ENCODE measurements at places on chromosomes 7 and 10. TPM values are rescaled to one million over a fixed set of nuclear protein-coding genes. Genes with fewer than 3 reads are reported as not detected.
A peak's percentile ranks its signal among the peaks of the same experiment; 100 is the strongest.

Gene MKRN1
- total RNA-seq = 95.0 TPM

Gene INMT
- total RNA-seq = 17.3 TPM

Gene STAMBPL1
- total RNA-seq = 2.9 TPM

Gene CAMK2B
- total RNA-seq = 149 TPM

Gene AKR1C2
- total RNA-seq = 8.5 TPM

Gene AGBL3
- 1.4 TPM for total RNA-seq

Gene HGF
- total RNA-seq = 6.6 TPM

DNA sequence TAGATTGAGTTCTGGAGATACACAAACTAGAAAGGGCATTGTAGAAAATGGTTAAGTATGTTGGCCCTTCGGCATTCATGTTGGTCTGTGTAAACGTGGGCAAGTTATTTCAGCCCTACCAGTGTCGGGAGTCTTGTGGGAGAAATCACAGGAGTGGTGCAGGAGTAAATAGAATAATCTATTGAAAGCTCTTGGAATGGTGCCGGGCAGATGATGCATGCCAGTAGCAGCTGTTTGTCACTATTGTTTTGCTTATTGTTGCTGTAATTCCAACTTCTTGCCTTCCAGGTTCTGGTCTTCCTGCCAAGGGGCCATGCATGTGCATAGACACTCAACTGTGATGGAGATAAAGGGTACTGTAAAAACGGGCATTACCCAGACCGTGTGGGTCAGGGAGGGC, 259.4 kb downstream of the CAMK1D start:
- DNase-seq = no peak

DNA sequence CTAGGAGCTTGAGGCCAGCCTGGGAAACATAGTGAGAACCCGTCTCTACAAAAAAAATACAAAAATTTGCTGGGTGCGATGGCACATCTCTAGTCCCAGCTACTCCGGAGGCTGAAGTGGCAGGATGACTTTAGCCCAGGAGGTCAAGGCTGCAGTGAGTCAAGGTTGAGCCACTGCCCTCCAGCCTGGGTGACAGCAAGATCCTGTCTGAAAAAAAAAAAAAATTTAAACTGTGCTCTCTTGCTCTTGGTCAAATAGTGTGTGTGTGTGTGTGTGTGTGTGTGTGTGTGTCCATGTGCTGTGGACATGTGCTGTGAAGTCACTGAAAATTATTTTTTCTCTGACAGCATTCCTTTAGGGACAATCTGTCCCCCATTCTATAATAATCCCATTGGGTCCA, 62.1 kb upstream of the TCF7L2 start:
- DNase-seq = no peak

DNA sequence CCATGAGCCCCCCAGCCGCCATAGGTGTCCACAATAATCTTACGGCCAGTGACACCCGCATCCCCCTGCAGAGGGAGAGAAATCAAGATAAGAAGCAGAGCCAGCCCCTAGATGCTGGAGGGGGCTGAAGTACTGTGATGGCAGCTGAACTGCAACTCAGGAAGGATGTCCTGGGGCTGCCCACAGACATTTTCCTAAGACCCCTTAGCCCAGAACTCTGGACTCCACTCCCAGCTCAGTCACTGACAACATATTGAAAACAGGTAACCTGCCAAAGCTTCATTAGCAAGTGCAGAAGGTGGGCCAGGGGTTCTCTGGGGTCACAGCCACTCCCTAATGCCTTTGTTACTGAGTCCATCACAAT, 14.3 kb downstream of the MAT1A start:
- no peak for DNase-seq

GRCh38 chr10:86387178-86387794, 20.7 kb upstream of the GRID1 start:
- no peak for DNase-seq

DNA sequence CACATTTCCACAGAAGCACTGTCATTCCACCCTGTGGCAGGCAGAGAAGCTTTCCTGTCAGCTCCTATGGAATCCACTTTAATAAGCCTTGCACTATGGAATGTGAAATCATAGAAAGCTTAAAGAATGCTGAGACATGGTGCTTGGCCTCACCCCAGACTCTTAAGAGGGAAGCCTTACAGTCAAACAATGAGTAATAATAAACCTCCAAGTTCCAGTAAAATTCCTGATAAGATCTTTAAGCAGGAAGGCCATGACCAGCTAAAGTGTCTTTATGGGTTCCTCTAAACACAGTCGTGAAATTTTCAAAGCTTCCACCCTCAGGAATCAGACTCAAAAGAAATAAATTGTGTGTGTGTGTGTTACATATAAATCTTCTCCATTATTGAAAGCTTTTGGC, 11.9 kb upstream of the TEX36 start:
- no peak for DNase-seq

- no peak for DNase-seq
These were observed 2.5 kb downstream of the LFNG start for GRCh38 chr7:2521952-2522591.

- no peak for DNase-seq
These were observed 345.3 kb downstream of the TNS3 start for GRCh38 chr7:47236480-47237129.

GRCh38 chr7:94056796-94057207, 52.6 kb upstream of the BET1 start:
- DNase-seq = no peak

DNA sequence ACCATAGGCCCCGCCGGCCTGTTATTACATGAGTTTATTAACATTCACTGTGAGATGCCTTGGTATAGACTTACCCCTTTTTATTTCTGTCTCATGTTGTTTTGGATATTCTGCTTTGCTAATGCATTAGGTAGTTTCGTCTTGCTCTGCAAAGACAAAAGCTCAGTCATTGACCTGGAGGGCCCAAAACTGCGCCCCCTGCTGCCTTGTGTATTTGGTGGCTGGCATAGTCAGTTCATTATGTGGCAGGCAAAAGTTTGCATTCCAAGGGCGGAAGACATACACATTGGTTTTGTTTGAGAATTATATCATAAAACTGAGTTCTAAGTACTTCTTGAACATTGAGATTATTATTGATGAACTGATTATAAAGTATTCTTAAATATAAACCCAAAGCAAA, 372.5 kb downstream of the SDK1 start:
- no peak for DNase-seq

DNA sequence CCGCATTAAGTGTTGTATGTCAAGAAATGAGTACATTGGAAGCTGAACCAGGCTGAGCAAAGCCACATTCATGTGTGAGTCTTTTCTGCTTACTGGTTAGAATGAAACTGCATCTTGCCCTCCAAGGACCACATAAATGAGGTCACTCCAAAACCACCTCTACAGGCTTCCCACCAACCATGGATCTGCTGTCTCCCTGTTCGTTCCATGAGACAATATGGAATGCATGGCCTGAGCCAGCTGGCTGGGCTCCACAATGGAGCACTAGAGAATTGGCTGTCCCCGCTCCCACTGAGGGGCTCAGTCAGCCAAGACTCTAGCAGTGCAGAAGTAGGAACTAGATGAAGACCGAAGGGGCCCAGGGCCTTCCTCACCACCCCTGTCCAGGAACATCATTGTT, 120.8 kb downstream of the TNS3 start:
- peak; percentile 89 for DNase-seq

DNA sequence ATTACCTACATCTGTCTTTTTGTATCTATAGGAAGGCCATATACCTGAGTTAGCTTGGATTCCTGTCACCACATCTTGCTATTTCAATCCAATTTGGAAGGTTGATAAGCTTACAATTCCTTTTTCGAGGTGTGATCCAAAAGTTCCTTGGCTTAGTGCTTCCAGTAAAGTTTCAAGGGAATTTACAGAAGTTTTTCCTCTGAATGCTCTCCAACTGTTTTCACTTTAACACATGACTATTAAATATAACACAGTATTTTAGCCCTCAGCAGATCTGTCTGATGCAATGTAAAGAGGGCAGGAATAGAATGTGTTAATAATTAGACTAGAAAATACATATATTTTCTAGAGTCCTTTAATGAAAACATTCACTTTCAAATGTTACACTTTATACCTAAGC, 171.4 kb downstream of the DKK1 start:
- DNase-seq = no peak

DNA sequence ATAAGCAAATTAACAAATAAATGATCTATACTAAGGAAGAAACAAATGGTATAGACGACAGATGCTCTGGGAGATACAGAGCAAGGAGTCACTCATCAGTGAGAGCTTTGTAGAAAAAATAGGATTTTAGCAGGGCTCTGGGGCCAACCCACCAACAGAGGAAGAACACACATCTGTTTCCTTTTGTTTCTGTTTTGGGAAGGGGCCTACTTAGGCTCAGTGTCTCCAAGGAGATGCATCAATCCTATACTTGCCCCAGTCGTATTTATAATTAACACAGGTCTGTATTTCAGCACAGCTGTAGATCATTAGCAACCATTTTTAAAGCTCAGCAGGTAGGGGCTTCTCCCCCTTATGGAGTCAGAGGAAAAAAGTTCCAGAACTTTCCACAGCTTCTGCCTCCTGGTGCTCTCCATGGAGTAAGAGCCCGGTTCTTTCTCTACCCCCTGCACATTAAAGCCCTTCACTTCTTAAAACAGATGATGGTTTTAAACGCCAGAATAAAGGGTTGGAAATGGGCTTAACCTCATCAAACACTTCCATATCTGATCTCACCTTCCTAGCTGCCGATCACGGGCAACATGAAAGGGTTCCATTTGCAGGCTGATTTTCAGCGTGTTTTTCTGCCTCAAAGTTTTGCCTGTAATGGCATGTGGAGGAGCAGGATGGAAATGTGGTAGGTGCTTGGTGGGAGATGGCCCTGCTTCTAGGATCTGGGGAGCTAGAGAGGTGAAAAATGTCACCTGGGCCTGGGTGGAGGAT, 291.7 kb downstream of the TCF7L2 start:
- no peak for DNase-seq

DNA sequence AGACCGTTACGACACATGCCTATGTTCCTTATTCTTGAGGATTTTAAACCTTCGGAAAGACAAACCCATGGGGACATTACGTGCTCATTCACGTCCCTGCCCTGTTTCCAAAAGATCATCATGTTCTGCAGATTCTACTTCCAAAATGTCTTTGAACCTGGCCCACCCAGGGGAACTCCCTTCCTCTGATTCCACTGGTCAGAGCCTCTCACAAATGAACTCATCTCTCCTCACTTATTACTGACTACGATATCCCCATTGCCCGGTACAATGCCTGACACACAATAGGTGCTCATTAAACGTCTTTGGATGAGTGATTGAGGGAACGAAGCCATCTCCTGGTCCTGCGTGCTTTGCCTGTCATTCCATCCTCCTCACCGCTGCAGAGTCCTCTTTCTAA, 168.3 kb upstream of the RNF32 start:
- peak; percentile 51 for DNase-seq

DNA sequence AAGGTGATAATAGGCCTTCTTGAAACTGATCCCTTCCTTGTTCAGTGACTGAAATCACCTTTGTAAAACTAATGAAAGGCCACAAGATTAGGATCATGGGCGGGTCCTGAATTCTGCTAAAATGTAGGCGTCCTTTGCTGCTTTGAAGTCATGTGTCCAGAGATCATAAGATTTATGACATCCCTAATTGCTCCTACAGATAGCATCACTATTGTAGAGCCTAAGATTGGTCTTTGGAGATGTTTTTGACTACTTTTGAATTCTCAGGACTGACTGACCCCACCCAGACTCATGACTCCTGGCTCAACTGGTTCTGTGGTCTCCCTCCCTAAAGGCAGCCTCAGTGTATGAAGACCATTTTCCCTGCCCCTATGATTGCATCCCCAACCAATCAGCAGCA, 322.6 kb upstream of the SEMA3D start:
- DNase-seq = no peak

DNA sequence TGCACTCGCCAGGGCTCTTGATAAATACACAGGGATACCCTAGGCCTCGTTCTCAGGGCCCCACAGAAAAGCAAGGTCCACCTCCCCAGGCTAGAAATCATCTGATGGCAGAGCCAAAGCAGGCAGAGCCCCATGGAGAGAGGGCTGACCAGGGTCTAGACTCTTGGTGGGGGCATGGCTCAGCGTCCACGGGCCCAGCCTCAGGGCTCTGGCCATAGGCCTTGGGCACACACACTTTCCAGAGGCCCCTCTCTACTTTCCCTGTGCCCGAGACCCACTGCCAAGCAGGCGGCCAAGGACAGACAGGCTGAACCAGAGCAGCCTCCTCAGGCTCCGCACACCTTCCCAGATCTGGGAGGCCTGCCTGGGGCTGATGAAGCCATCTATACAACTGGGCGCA, 64.8 kb downstream of the FAM53B start:
- DNase-seq = no peak

Data from cardiac septum (tissue), 1 donor.